ENCODE measurements at places on chromosomes 5 and 9. TPM values are rescaled to one million over a fixed set of nuclear protein-coding genes. Genes with fewer than 3 reads are reported as not detected.

Gene FGF10
- not detected for total RNA-seq

Gene OR13C2
- total RNA-seq = not detected

Gene SUB1
- 371 TPM for total RNA-seq

Gene TRIM36
- 0.43 TPM for total RNA-seq

Gene RGMB
- 46.4 TPM for total RNA-seq

Gene C9orf50
- not detected for total RNA-seq

Data from thoracic aorta endothelial cell (primary cell).